AML-193 (cell line): ENCODE measurements at places on chromosomes 16 and 17.

DNA sequence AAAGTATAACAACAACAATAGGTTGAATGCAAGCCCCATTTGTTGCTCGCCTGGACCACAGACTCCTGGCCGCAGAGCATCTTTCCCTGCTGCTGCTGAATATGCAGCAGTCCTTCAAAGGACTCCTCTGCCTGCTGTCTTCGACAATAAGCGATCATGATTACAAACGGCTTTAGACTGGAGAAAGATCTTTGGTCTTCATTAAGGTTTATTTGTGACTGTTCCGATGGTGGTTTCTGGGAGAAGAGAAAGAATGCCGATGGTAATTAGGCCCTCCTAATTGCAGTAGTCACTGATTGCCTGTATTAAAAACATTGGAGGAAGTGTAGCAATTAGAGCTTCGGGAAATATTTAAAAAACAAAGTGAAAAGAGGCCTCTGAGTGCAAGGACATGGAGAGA is 138.2 kb downstream of the CACNG3 start:
- DNase-seq = no peak

DNA sequence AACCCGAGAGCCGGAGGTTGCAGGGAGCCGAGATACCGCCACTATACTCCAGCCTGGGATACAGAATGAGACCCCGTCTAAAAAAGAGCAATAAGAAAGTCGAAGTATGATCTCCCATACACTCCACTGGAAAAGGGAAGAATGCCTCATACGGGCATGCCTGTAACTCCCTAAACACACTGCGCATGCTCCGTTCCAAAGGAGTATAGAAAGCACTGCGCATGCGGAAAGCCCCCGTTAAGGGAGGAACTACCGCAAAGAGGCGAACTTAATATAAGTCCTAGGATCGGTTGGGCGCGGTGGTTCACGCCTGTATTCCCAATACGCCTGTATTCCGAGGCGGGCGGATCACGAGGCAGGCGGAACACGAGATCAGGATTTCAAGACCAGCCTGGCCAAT is 313.1 kb upstream of the ERCC4 start:
- DNase-seq = no peak

DNA sequence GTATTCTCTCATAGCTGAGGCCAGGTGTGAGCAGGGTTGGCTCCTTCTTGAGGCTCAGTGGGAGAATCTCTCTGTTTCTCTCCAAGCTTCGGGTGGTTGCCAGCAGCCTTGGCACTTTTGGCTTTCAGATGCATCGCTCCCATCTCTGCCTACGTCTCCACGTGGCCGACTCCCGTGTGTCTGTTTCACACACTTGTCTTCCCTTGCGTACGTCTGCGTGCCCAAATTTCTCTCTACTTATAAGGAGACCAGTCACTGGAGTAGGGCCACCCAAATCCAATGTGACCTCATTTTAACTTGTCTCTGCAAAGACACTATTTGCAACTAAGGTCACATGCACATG is 14.7 kb downstream of the OSBPL7 start:
- DNase-seq = no peak

GRCh38 chr17:22703204-22703603 is 1010.9 kb downstream of the KCNJ18 start:
- DNase-seq = no peak

DNA sequence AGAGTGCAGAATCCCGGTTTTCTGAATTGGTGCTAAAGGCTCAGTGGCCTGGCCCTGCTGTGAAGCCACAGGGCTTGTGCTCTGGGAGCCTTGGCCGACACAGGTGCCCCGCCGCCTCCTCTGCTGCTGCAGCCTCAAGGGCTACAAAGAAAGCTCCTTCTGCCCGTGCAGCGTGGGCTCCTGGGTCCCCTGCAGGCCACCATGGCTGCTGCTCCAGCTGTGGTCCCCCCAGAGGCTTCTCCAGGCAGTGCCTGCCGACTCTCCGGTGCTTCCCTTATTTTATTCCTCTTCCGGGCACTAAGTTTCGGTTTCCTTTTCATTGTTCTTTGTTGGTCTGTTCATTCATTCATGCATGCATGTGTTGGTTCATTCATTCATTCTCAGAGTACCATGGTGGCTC is 53.1 kb downstream of the CMIP start:
- no peak for DNase-seq

GRCh38 chr16:57106767-57107166 is 14.4 kb downstream of the CPNE2 start:
- DNase-seq = no peak

DNA sequence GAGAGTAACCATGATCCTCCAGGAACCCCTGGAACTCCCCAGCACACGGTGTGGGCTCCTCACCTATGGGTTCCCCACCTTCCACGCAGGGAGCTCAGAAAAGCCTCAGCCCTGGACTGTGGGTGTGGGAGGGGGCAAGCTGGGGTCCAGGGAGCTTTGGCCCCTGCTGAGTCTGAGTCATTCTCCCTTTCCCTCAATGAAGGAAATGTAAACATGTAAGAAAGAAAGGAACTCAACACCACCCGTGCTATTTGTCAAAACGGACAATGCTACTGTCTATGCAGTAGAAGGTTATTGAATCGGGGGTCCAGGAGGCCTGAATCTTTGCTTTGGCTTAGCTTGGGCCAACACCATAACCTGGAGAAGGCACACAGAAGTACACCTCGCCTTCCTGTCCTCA is 222.8 kb downstream of the PMP22 start:
- no peak for DNase-seq

- no peak for DNase-seq
These were observed 45.8 kb downstream of the TENT4B start for GRCh38 chr16:50198802-50199403.

DNA sequence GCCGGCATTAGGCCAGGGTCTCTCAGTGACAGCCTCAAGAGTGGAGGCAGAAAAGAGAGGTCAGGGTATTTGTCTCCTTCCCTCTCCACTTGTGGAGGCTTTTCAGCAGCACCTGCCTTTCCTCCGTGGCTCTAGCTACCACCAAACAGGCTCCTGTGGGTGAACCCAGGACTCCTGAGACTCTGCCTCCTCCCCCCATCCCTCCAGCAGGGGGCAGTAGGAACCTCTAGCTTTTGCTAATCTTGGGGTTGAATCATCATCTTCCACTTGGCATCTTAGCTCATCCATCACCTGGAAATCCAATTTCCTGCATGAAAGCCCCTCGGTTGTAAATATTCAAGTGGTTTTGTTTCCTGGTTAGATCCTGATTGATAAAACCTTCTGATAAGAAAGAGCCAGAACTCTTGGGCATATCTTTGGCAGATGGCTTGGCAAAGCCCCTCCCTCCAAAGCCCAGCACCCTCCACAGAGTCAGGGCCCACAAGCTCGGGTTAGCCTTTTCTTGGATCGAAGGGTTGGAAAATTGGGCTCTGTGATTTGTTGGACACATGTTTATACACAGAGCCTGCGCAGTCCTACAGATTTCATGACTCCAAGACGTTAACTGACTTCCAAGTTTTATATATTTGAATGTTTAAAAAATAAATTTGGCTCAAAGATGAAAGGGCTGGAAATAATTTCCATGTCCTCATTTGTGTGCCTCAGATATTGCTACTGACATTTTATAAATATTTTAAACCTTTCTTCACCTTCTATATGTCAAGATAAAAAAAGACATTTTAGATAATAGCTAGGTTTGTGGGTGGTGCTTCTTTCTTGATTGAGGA is 322.1 kb downstream of the MAP2K4 start:
- DNase-seq = no peak

- no peak for DNase-seq
These were observed 50.4 kb downstream of the TIMM22 start for GRCh38 chr17:1047177-1047878.

DNA sequence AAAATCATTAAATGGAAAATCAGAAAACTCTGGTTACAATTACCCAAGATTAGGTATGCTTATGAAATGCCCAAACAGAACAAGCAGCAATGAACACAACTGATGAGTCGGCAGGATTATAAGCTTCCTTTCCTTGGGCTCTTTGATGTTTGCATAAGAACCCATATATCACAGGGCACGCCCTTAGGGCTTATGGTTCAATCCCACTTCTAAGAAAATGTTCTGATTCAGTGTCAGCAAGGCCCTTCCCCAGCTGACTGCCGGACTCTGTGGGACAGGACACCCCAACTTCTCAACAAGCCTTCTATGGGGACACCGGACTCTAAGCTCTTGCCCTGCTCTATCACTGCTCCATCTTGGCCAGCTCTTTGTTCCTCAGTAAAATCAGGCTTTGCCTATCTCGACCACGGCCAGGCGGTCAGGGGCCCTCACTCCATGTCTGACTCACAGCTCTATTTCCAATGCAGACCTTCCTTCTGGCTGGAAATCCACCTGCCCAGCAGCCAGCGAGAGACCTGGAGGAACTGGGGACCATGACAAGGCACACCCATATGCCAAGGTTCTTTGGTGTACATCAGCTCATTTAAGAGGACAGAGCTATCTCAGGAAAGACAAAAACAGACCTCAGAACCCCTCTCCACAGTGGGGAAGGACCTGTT is 26.8 kb downstream of the LITAFD start:
- peak; percentile 8 for DNase-seq

- no peak for DNase-seq
These were observed 143.8 kb downstream of the CLEC16A start for GRCh38 chr16:11088074-11088730.

DNA sequence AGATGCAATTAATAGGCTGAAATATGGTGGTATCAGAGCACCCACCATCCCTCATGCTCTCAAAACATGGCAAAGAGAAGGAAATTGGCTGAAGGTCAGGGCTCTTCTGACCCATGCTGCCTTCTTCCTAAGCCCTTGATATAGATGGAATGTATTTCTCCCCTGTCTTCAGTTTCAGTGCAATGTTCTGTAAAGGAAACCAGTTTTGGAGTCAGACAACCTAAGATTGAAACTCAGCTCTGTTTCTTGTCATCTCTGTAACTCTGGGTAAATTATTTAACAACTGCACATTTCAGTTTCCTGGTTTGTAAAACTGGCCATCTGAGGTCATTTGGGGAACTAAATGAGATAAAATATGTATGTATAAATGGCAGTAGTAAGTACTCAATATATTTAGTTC is 243.9 kb downstream of the CA10 start:
- DNase-seq = no peak

- peak; percentile 61 for DNase-seq
These were observed 16.2 kb upstream of the NAGLU start for GRCh38 chr17:42519546-42520491.
